Smooth muscle cell of the coronary artery (primary cell): ENCODE measurements at places on chromosomes 11 and 22. TPM values are rescaled to one million over a fixed set of nuclear protein-coding genes. Genes with fewer than 3 reads are reported as not detected.

Gene QSER1
- total RNA-seq = 4.7 and 10.4 TPM in 2 replicates

Gene SLN
- total RNA-seq = 8.6 TPM in 1 of 2 replicates, not detected in the other

Gene EPS8L2
- total RNA-seq = 44.3 and 83.2 TPM in 2 replicates

Gene KRTAP5-9
- not detected in 2 replicates for total RNA-seq

Gene RTN4R
- 0.23 TPM in 1 of 2 replicates, not detected in the other for total RNA-seq

Gene CARNS1
- total RNA-seq = under 0.01 and 0.30 TPM in 2 replicates

Gene NEFH
- 0.08 and 0.23 TPM in 2 replicates for total RNA-seq

Gene CBLIF
- not detected in 2 replicates for total RNA-seq

Gene TNNT3
- total RNA-seq = 0.15 and 0.70 TPM in 2 replicates

Gene ELFN2
- under 0.01 TPM in 1 of 2 replicates, not detected in the other for total RNA-seq

Gene CLDN5
- 0.30 and 5.4 TPM in 2 replicates for total RNA-seq

Gene ART1
- not detected in 2 replicates for total RNA-seq

Gene NUDT22
- 34.6 and 72.8 TPM in 2 replicates for total RNA-seq

Gene OR5A1
- not detected in 2 replicates for total RNA-seq

Gene MDK
- 6.9 and 60.1 TPM in 2 replicates for total RNA-seq

Gene MTMR3
- 17.7 and 18.8 TPM in 2 replicates for total RNA-seq

Gene MS4A15
- not detected in 2 replicates for total RNA-seq

Gene PRMT3
- total RNA-seq = 7.7 and 16.0 TPM in 2 replicates

Gene SGSM1
- under 0.01 TPM in 1 of 2 replicates, not detected in the other for total RNA-seq

Gene KCTD14
- 0.35 and 1.1 TPM in 2 replicates for total RNA-seq

Gene NCAPD3
- total RNA-seq = 8.3 and 11.7 TPM in 2 replicates

Gene ESAM
- 0.23 and 3.8 TPM in 2 replicates for total RNA-seq
